NAMALWA (cell line): ENCODE measurements at places on chromosomes 5 and 9.
A peak's percentile ranks its signal among the peaks of the same experiment; 100 is the strongest.

GRCh38 chr5:125865166-125865815 lies 557.9 kb upstream of the GRAMD2B start:
- DNase-seq = no peak

DNA sequence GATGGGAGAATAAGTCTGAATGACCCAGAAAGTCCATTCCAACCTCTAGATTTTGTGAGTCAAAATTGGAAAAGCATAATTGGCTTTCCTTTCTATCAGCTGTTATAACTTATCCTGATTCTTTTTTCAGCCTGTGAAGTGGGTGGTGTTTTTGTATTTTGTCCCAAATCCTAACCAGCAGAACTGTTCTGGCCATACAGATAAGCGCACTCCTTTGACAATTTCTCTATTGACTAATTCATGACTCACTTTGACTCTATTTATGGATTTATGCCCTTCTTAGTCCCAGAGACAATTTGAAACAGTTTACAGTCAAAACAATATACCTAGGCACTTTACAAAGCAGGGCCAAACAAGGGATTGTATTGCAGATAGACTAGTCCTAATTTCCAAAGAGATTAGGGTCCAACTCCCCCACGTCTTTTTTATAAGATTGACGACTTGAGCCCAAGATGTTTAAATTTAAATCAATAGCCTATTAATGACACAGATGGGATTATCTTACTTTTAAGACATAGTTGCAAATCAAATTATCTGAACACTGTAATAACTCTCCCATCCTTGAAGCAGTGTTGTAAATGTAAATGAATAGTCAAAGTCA lies 301.7 kb upstream of the SEMA6A start:
- DNase-seq = no peak

GRCh38 chr5:114060866-114061265 lies 301.0 kb upstream of the KCNN2 start:
- no peak for DNase-seq

DNA sequence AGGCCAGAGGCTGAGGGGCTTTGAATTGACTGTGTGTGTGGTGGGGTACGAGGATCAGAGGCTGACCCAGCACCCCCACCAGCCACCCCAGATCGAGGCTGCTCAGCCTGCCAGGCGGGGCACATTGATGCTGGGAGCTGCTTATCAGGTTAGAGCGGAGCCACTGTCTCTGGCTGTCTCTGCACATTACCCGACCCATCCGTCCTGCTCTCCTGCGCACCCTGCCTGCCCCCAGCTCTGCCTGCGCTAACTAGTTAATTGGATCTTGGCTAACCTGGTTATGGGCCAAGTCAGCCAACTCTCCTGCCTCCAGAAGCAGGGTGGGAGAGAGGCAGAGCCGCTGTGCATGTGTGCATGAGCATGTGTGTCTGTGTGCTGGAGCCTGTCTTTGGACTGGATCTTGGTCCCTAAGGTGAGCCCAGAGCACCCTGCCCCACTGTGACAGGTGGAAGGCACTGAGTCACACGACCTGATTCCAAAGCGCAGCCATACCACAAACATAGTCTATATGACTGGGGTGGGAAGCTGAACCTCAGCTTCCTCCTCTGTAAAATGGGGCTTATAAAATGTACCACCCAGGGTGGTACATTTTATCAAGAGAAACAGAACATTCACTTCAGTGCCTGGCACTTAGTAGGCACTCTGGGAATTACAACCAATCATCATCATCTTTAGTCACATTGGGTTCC lies 39.7 kb downstream of the PCDH1 start:
- no peak for DNase-seq

- DNase-seq = peak; percentile 56
Observed at GRCh38 chr9:76302947-76303550, 91.2 kb downstream of the RFK start.
